Ovary (tissue), 10 donors: ENCODE measurements at places on chromosomes 3 and 15.

GRCh38 chr3:24305795-24306467 lies 188.7 kb downstream of the THRB start:
- no peak for DNase-seq

GRCh38 chr15:84828086-84828908 lies 11.1 kb downstream of the ALPK3 start:
- DNase-seq = peak; percentile 69

GRCh38 chr3:79937567-79937966 lies 169.8 kb upstream of the ROBO1 start:
- DNase-seq = no peak

- DNase-seq = no peak
These were observed 191.5 kb downstream of the CHST2 start for GRCh38 chr3:143311096-143311495.

DNA sequence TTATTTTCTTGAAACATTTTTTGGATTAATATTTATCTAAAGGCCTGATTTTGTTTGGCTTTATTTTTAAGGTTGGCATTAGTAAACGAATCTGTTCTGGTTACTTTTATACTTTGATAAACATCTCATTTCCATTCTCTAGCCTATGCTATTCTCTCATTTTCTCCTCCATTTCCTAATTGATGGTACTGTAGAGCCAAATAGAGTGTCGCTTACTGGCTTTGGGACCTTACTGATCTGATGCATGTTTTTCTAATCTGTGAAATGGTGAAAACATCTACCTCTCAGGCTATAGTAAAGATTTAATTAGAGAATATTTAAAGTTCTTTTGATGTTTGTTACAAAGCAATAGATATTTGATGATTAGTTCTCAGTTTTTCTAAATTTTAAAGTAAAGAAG lies 1.6 kb downstream of the LNP1 start:
- no peak for DNase-seq

GRCh38 chr3:8884630-8885290 lies 78.5 kb downstream of the RAD18 start:
- no peak for DNase-seq

DNA sequence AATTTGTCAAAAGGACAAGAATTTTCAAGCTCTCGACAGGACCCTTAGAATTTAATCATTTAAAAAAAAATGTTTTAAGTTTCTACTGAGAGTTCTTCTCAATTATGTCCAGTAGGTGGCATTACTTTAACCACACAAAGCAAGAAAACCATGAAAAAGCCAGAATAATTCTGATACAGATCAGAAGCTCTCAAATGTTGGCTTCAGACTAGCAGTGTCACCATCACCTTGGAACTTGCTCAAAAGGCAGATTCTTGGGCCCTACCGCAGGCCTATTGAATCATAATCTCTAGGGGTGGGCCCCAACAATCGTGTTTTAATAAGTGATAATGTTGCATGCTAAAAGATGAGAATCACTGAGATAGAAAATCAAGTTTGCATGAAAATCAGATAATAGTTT lies 99.5 kb upstream of the KCNMB2 start:
- no peak for DNase-seq

DNA sequence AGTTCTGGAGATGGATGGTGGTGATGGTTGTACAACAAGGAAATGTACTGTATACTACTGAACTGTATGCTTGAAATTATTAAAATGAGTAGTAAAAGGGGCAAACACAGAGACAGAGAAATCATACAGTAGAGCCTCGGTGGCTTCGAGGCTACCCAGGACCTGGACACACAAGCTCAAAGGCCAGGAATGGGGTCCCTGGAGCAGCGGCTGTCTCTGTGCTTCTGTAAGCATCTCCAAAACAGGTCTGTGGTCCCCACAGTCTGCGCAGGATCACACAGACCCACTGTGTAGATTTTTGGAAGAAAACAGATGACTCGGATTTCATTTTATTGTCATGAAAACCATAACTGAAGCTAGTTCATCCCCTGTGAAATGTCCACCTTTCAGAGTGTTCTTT lies 39.7 kb downstream of the PGPEP1L start:
- DNase-seq = no peak

DNA sequence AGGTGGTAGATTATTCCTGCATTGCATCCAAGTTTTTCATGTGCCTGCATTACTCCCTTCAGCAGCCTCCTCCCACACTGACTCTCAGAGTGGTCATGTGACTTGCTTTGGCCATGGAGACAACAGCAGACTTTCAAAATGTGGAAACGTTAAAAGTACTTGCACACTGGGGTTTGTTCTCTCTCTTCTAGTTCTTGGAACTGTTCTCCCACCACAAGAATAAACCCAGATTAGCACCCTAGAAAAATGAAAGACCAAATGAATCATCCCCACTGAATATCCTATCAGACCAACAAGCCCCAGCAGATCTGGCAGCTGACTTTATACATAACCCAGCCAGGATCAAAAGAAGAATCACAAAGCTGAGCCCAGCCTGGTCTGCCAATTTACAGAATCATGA lies 398.5 kb downstream of the VPS13C start:
- no peak for DNase-seq

GRCh38 chr3:69535613-69536012 lies 149.7 kb upstream of the FRMD4B start:
- DNase-seq = no peak
